Fibroblast of skin of left biceps (primary cell): ENCODE measurements at places on chromosomes 5 and 9.

- no peak for DNase-seq
These were observed 253.4 kb upstream of the ANKH start for GRCh38 chr5:15124871-15125568.

DNA sequence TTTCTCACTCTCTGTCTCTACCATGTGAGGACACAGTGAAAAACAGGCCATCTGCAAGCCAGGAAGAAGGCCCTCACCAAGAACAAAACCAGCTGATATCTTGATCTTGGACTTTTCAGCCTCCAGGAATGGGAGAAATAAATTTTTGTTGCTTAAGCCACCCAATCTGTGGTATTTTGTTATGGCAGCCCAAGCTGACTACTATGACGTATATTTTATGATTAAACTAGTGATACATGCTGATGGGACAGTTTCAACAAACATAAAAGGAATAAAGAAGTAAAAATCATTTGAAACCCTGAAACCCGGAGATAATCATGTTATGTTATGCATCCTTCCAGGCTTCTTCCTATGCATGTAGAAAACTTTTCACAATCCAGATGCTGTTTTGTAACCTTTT is 71.5 kb upstream of the ERBIN start:
- DNase-seq: no peak

GRCh38 chr9:14248149-14248548 is 65.8 kb downstream of the NFIB start:
- DNase-seq: no peak

GRCh38 chr5:43007911-43008362 is 32.2 kb downstream of the ANXA2R start:
- DNase-seq: no peak

- no peak for DNase-seq
These were observed 409.2 kb downstream of the CETN3 start for GRCh38 chr5:90000351-90000750.

GRCh38 chr9:110918316-110919049 is 119.8 kb downstream of the LPAR1 start:
- DNase-seq: peak; percentile 63

DNA sequence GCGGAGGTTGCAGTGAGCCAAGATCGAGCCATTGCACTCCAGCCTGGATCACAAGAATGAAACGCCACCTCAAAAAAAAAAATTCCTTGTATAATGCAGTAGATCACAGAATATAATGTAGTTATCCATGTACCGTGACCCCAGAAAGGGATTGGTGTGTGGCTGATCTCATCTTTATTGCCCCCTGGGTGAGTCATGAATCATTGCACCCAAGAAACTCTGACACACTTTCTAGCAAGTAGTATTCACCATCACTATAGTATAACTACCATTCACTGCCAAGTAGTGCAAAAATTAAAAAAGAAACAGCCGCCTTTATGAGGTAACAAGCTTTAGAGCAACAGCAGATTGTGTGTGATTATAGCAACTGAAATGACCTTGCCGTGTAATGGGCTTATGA is 23.7 kb upstream of the ANKH start:
- no peak for DNase-seq

GRCh38 chr5:172114875-172115422 is 73.1 kb downstream of the STK10 start:
- no peak for DNase-seq

- no peak for DNase-seq
These were observed 14.6 kb downstream of the LCN9 start for GRCh38 chr9:135677641-135678168.

- no peak for DNase-seq
These were observed 5.0 kb downstream of the ENTPD8 start for GRCh38 chr9:137435980-137436760.

- DNase-seq: no peak
These were observed 29.2 kb upstream of the NFIL3 start for GRCh38 chr9:91452844-91453243.

DNA sequence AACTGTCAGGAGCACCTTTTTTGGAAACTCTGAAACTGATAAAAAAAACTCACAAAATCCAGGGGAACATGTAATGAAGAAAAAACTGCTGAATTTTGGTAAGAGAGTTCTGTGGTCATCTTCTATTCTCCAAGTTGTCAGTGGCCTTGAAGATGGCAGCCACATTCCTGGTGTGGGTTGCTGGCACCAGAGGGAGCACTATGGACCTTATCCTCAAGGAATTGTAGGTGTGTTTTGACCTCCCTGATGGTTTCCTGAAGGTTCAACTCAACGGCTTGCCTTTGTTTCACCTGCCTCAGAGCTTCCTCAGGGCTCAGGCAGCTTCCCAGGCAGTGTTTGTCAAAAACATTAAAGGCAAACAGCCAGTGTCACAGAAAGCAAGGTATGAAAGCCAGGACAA is 2.2 kb upstream of the SLC38A9 start:
- no peak for DNase-seq

- no peak for DNase-seq
These were observed 36.7 kb upstream of the ARRDC3 start for GRCh38 chr5:91419571-91420537.

GRCh38 chr9:138017200-138017599 is 139.6 kb downstream of the CACNA1B start:
- DNase-seq: no peak

GRCh38 chr9:108859459-108860114 is 2.5 kb upstream of the ACTL7A start:
- DNase-seq: no peak

DNA sequence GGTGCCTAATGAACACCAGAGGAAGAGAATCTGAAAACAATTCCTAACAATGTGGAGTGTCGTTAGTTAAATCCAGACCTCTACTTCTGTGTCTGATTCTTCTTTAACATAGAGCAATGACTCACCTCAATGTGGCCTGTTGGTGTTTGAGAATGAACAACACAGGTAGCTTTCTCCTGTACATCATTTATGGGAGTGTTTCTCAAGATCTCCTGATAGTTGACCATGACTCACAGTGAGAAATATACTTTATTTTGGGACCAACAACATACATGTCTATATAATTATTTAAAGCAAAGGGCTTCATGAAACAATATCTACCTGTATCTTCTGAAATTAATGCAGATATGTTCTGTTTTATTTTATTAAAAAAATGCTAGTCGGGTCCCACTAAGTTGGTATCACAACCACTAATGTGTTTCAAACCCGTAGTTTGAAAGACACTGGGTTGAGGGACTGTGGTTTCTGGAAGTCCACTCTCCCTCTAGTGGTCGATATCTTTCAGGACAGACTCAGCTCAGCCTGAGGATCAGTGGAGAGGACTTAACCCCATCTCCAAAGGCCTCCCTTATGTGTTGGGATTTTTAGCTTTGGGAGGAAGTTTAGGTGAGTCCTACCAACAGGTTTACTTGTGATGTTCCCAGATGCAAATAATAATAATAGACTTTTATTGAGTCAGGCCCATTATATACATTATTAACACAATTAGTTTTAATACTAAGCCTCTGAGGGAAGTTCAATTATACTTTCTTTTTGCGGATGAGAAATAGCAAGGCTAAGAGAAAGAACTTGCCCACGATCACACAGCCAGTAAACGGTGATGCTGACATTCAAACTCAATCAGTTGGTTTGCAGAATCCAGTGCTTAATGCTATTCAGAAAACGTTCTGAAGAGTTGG is 70.0 kb upstream of the KLF9 start:
- DNase-seq: peak; percentile 28

DNA sequence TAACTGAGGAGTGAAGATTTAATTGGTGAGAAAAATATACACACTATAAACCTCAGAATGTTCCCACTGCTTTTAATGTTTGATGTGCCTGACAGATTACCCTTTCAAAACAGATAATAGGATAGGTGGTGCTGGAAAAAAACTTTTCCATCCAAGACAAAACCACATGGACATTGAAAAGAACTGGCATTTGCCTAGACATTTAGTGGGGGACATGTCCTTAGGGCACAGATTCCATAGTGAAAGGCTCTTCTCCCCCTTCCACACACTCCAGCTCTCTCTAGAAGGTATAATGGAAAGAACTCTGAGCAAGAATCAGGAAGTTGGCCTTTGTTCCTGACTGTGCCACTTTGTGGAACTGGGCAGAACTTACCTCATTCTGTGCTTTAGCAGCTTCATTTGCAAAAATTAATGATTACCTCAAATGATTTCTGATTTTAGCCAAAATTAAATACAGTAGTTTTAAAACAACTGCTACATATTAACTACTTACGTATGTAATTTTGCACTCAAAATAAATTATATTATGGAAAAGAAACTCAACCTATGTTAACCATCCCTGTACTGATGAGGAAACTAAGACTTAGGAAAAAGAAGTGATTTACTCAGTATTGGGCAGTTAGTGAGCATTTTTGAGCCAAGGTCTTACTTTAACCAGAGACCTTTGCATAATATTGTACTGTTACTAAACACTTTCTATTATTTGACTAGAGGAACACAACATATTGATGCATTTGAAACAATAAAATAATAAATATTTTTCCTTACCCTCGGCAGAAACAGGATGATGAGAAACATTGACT is 43.3 kb downstream of the TMC1 start:
- no peak for DNase-seq

DNA sequence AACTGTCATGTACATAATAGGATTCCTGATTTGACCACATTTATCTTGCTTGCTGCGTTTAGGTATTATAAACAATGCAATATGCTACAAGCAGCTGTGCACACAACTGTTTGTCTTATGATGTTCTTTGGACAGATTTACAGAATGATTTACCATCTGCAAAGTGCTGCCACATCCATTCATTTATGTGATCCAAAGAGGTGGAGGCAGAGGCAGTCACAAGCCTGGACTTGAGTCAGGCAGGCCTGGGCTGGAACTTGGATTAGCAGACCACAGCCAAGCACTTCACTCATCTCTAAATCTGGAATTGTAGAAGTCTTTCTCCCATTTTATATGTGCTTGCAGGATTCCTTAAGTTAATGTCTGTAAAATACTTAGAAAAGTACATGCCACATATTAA is 149.0 kb downstream of the INSYN2B start:
- no peak for DNase-seq

GRCh38 chr5:130289132-130290088 is 385.1 kb downstream of the CHSY3 start:
- no peak for DNase-seq

DNA sequence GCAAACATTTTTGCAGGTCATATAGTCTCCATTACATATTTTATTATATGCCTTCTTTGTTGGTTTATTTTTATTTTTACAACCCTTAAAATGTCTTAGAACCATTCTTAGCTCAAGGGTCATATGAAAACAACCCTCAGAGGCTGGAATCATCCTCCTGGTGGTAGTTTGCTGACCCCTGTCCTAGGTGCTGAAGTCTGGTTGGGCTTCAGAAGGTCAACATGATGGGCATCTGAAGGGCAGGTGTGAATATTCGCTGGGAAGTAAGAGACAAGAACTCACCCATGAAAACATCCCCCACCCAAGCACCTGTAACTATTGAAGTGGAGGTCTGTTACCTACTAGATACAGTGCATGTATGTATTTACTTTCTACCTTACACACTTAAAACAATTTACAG is 75.4 kb downstream of the OSMR start:
- DNase-seq: no peak

- DNase-seq: no peak
These were observed 501.0 kb downstream of the BNC2 start for GRCh38 chr9:16369427-16369826.

- no peak for DNase-seq
These were observed 672.9 kb upstream of the GRAMD2B start for GRCh38 chr5:125750147-125750860.

GRCh38 chr5:132008961-132009680 is 2.3 kb downstream of the ACSL6 start:
- no peak for DNase-seq

GRCh38 chr5:32589942-32590869 is 4.8 kb downstream of the SUB1 start:
- DNase-seq: no peak

GRCh38 chr5:133713751-133714150 is 101.4 kb upstream of the FSTL4 start:
- no peak for DNase-seq

- no peak for DNase-seq
These were observed 46.6 kb downstream of the UGCG start for GRCh38 chr9:111943200-111943599.

DNA sequence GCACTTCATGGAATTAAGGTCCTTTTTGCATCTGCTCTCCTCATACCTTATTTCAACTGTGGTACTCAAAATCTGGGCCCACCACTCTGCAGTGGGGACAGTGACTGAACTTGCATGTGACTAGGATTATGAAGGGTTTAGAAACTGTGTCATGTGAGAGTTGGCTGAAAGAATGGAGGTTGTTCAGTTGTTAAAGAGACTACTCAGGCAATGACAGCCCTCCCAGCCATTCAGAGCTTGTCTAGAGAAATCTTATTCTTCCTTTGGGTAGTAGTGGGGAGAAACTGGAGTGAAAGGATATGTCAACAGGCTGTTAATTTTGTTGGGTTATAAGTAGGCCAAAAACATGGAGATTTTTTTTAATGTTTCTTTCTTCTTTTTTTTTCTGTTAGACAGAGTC is 10.3 kb downstream of the AOPEP start:
- no peak for DNase-seq
